GM04504 (cell line): ENCODE measurements at places on chromosomes 3 and 15.

DNA sequence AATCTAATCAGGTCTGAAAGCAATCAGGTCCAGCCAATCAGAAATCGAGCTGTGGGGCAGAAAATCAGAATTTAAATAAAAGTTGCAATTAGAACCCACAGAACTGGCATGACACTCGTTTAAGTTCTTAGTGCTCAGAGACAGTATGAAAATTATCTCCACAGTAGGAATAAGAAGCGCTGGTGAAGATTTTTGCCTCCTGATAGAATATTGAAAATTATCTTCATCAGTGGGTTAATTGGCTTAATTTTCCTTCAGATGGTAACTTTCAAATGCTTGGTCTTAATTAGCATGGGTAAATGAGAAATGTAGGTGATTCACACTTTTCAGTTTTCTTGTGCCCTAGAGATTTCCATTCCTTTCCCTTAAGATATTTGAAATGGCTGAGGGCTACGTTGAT, 109.1 kb upstream of the MDFIC2 start:
- no peak for DNase-seq

DNA sequence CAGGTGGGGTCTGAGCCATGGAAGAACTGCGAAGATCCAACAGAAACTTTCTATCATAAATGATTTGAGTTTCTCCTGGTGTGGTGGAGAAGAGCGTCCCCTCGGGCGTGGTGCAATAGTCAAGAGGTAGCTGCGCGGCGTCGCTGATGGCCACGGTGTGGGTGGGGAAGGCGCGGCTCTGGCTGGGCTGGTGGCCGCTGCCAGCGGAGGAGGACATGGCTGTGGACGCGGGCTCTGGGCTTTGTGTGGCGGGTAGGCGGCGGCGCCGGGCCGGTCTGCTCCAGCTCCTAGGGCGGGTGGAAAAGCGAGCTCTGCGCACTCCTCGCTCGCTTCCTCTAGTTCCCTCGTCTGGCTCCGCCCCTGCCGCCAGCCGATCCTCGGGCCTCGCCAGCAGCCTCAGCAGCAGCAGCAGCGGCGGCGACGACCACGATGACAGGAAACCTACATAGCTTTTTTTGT, 5.9 kb downstream of the STARD9 start:
- DNase-seq: peak; percentile 44

DNA sequence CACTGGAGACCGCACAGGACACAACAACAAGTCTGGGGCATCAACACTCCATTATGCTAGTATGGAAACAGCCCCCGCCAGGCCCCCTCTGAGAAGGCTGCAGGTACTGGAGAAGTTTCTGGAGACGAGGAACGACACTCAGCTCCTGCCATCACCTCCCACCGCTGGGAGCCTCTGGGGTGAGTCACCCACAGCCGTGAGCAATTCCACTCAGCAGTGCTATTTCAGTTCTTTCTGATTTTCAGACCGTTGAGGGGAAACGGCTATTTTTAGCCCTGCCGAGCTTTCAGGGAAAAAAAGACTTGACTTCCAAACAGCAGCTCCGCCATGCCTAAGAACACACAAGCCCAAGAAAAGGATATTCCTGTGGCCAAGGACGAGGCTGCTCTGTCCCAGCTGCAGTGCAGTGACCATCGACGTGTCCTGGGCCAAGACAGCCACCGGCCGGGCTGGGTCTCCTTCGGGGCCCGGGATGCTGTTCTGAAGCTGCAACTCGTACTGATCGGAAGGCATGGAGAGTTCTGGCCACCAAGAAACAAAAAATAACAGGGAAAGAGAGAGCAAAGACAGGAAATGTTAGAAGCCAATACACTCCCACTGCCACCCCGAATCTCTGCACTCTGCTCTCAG, 40.8 kb downstream of the NUP210 start:
- peak; percentile 48 for DNase-seq

DNA sequence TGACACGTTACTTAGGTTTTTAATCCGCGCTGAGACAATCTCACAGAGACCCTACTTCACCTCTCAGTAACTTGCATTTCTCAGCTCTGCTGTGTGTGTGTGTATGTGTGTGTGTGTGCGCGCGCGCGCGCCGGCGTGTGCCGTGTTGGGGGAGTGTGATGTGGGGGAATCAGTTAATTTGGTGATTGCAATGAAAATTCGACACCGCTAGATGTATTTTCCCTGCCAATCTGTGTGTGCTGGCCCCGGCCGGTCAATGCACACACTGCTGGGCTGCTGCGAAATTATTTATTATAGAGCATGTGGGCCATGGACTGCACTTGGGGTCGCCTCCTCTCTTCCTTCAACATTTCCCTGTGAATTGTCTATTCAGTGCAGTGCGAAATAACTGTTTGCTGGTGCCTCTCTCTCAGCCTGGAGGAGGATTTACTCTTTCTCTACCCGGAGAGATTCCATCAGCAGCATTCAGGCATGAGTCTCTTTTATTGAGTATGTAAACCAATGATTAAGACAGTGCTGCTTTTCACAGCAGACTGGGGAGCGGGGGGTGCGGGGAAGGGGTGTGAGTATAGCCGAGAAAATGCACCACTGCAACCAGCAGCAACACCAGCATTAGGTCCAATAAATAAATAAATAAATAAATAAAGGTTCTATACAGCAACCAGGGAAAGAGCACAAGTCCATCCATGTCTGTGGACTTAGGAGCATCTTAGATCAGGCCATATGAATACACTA, 2.9 kb downstream of the CADM2 start:
- DNase-seq: no peak

- no peak for DNase-seq
Observed at GRCh38 chr15:81381720-81382119, 7.7 kb upstream of the TMC3 start.

- DNase-seq: peak; percentile 6
Observed at GRCh38 chr3:50519471-50520089, 16.1 kb upstream of the CACNA2D2 start.

GRCh38 chr3:194142156-194142910, 6.4 kb downstream of the HES1 start:
- no peak for DNase-seq

GRCh38 chr3:193240850-193241706, at the start of gene PLAAT1:
Gene PLAAT1, plus strand, starts transcription at chr3:193241222. Its CDS starts 14,429 bp downstream, at chr3:193255651.
- no peak for DNase-seq

- DNase-seq: no peak
Observed at GRCh38 chr3:98812851-98813374, 49.8 kb downstream of the ST3GAL6 start.

DNA sequence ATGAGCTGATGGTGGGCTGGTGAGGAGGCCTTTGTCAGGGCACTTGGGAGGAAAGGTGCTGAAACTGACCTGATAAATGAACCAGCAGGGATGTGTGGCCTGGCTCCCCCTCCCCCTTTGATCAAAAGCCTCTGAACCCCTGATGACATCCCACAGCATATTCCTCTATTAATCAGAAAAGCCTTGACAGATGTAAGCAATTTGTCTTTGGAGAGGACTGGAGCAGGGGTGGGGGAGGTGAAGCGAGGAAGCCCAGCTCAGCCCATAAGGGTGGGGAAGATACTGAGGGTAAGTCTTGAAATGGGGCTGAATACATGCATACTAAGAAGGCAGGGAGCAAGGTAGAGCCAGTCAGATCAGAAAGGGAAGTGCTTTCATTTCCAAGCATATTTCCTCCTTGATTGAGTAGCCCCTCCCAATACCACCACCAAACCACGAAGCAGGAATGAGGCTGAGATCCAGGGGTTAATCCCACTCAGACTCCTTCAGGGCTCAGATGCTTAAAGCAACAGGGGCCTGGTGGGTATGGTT, 34.7 kb upstream of the MRPS22 start:
- no peak for DNase-seq
